ENCODE measurements at places on chromosomes 4 and X. TPM values are rescaled to one million over a fixed set of nuclear protein-coding genes. Genes with fewer than 3 reads are reported as not detected.
A peak's percentile ranks its signal among the peaks of the same experiment; 100 is the strongest.

SLC38A5 gene
- 20.9 TPM for total RNA-seq

GRCh38 chr4:5198656-5199541 is 147.6 kb downstream of the STK32B start:
- H3K27ac ChIP-seq, result no peak overlapping the region
- no peak for DNase-seq
- H3K36me3 ChIP-seq, result no peaks in the 10 kb centered on the region

DNA sequence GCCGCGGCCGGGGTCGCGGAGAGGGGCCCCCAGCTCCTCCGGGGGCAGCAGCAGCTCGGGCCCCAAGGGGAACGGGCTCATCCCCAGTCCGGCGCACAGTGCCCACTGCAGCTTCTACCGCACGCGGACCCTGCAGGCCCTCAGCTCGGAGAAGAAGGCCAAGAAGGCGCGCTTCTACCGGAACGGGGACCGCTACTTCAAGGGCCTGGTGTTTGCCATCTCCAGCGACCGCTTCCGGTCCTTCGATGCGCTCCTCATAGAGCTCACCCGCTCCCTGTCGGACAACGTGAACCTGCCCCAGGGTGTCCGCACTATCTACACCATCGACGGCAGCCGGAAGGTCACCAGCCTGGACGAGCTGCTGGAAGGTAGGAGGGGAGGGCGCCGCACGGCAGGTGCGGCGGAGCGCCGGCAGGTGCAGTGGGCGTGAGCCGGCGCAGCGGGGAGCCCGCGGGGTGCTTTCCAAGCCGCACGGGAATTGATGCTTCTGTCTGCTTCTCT is 886 bp downstream of the DCLK2 start:
- H3K4me1 ChIP-seq, result peaks cover 35% of the 10 kb centered on the region
- peak overlapping the region; percentile 88 for H3K27ac ChIP-seq
- H3K27me3 ChIP-seq, result peaks cover 13% of the 10 kb centered on the region
- peak overlapping the region; percentile 74 for H3K4me3 ChIP-seq
- H3K36me3 ChIP-seq, result no peaks in the 10 kb centered on the region

SPANXN3 gene
- not detected for total RNA-seq

DNA sequence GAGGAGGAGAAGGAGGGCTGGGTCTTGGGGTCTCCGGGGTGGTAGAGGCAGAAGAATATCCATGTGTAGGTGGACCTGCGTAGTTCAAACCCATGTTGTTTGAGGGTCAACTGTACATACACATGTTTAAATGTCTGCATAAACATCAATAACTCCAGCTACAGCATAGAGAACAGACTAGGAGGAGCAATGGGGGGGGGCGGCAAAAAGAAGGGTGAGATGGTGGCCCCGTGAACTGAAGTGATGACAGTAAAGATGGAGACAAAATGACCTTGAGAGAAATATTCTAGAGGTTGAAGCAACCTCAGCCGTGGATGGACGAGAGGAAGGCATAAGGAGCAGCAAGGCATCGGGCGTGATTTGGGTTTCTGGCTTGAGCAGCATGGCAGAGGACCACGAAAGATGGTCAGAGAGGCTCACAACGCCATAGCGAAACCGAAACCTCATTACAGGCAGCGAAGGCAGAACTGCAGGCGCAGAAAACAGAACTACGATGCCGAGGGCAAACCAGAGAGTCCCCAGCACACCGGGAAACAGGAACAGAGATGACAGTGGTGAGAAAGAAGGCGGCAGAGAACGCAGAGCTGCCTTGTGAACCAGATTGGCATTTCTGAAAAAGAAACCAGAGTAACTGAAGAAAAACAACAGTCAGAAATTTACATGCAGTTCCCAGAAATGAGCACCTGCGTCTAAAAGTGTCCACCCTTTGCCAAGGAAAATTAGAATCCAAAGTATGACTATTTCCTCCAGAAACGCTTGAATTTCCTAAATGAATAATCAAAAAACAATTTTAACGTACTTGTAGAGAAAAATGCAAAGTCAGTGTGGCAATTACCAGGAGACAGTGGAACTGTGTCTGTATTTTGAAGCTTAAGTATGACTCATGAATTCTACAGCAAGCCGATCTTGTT is 50.3 kb upstream of the ENPP6 start:
- H3K4me1 ChIP-seq, result no peaks in the 10 kb centered on the region
- H3K27ac ChIP-seq, result peak overlapping the region; percentile 82
- peak; percentile 79 for DNase-seq
- H3K4me3 ChIP-seq, result peak overlapping the region; percentile 21
- no peaks in the 10 kb centered on the region for H3K36me3 ChIP-seq

DNA sequence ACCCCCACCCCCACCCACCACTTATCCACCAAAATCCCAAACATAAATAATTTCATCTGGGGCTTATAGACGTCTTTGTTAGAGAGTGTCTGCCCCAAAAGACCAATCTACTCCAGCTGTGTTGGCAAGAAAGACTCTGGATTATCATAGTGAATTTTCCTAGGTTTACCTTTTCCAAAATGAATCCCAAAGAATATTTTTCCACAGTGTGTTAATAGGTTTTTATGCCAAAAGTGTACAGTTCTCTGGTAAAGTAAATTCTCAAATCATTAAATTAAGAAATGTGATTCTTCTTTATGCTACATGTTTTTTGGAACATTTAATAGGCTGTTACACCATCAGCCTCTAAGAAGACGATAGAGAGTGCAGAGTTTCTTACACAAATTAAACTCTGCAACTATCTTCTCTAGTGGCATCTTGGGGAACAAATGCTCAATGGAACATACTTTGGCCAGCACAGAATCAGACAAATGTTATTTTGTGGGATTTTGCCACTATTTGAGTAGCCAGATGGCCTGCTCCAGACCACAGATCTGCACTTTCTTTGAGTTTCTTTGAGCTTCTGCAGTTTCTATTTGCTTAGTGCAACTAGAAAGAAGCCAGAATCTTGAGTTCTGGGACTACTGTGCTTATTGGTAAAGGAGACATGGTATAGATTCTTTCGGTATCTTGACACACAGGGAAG is 206.0 kb downstream of the KIT start:
- H3K27me3 ChIP-seq, result no peaks in the 10 kb centered on the region
- no peak overlapping the region for H3K4me3 ChIP-seq
- H3K27ac ChIP-seq, result no peak overlapping the region
- H3K4me1 ChIP-seq, result no peaks in the 10 kb centered on the region

- no peaks in the 10 kb centered on the region for H3K4me1 ChIP-seq
- no peak overlapping the region for H3K4me3 ChIP-seq
- H3K27me3 ChIP-seq, result no peaks in the 10 kb centered on the region
- H3K36me3 ChIP-seq, result no peaks in the 10 kb centered on the region
Measured at GRCh38 chrX:41720125-41720779, 3.7 kb upstream of the GPR82 start.

- H3K36me3 ChIP-seq, result no peaks in the 10 kb centered on the region
- H3K27me3 ChIP-seq, result no peaks in the 10 kb centered on the region
- DNase-seq, result no peak
- H3K27ac ChIP-seq, result no peak overlapping the region
Measured at GRCh38 chr4:139312552-139313332, 10.5 kb upstream of the NDUFC1 start.

SPOCK3 gene
- 0.20 TPM for total RNA-seq

FAM13A gene
- total RNA-seq, result 27.8 TPM

WNK3 gene
- 1.4 TPM for total RNA-seq

DNA sequence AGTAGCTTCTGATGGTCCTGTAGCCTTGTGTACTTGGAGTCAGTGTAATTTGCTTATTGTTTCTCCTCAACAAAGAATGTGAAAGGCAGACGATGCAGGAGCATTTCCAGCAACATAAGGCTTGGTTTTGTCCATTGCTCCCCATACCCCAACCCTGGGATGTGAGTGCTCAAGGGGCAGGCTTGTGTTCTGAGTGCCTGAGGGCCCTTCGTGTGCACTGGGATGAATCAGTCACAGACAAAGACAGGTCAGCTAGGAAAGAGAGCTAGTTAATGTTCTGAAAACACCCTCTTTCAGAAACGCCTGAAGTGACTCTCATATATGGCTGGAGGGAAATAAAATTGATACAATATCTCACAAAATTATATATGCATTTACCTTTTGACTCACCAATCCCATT is 59.1 kb downstream of the PRPS1 start:
- H3K27me3 ChIP-seq, result no peaks in the 10 kb centered on the region
- peaks cover 44% of the 10 kb centered on the region for H3K4me1 ChIP-seq
- DNase-seq, result no peak
- H3K4me3 ChIP-seq, result no peak overlapping the region
- no peaks in the 10 kb centered on the region for H3K36me3 ChIP-seq
- H3K27ac ChIP-seq, result no peak overlapping the region
